ENCODE measurements at places on chromosomes 2 and 18. TPM values are rescaled to one million over a fixed set of nuclear protein-coding genes. Genes with fewer than 3 reads are reported as not detected.

CCT7 gene
- total RNA-seq = 307 TPM

LYG1 gene
- 1.9 TPM for total RNA-seq

KCNJ3 gene
- not detected for total RNA-seq

KCNG2 gene
- not detected for total RNA-seq

SAG gene
- 0.04 TPM for total RNA-seq

CNGA3 gene
- total RNA-seq = not detected

FAM110C gene
- total RNA-seq = 0.18 TPM

VAPA gene
- 124 TPM for total RNA-seq

POTEI gene
- not detected for total RNA-seq

RNASEH1 gene
- 27.4 TPM for total RNA-seq

STEAP3 gene
- 1.1 TPM for total RNA-seq

NEMP2 gene
- total RNA-seq = 14.2 TPM

DNA sequence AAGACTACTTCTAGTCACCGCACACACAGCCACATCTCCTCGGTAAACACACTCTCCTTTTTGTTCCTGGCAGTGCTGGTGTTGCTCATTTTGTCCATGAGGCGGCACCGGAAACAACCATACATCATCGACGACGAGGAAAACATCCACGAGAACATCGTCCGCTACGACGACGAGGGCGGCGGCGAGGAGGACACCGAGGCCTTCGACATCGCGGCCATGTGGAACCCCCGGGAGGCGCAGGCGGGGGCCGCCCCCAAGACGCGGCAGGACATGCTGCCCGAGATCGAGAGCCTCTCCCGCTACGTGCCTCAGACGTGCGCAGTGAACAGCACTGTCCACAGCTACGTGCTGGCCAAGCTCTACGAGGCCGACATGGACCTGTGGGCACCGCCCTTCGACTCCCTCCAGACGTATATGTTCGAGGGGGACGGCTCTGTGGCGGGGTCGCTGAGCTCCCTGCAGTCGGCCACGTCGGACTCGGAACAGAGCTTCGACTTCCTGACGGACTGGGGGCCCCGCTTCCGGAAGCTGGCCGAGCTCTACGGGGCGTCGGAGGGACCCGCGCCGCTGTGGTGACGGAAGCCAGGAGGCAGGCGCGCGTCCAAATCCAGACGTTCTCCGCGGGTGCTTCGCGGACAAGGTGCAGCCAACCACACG lies 221.0 kb downstream of the CDH20 start:
- DNase-seq = no peak

DNA sequence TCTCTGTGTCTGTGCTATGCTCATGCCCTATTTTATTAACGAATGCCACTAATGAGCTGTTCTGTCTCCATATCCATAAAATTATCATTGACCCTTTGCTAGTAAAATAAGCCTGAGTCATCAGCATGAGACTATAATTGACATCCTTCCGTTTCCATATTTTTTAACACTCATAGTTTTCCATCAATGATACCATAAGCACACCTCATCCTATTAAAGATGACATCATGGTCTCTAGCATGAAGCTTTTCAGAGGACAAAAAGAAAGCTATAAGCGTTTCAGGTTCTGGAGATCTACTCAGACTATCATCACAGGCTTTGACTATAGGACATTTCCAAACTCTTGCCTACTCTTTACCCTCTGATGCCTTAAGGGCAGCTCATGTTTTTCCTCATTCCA lies 1.2 kb upstream of the DSC2 start:
- DNase-seq = no peak

GRCh38 chr2:181715033-181715630 lies 34.8 kb upstream of the NEUROD1 start:
- peak; percentile 26 for DNase-seq

DNA sequence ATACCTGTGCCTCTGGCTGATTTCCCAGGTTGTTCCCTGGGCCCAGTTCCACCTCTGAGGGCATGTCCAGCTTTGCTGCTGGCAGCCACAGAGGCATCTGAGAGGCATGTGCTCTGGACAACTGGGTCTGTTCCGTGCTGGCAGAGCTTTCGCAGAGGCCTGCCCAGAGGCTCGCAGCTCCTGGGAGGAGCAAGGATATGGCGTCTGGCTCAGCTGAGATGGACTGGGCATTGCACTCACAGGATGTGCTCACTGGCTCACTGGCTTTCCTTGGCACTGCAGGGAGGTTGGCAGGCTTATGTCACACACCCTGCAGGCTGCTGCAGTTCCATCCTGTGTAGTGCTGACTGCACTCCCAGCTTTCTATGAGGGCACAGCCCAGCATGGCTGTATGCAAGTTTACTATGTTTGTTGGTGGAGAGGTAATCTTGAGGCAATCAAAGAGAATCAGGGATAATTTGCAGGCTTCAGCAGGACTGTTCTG lies 172.3 kb downstream of the PRKCE start:
- no peak for DNase-seq

DNA sequence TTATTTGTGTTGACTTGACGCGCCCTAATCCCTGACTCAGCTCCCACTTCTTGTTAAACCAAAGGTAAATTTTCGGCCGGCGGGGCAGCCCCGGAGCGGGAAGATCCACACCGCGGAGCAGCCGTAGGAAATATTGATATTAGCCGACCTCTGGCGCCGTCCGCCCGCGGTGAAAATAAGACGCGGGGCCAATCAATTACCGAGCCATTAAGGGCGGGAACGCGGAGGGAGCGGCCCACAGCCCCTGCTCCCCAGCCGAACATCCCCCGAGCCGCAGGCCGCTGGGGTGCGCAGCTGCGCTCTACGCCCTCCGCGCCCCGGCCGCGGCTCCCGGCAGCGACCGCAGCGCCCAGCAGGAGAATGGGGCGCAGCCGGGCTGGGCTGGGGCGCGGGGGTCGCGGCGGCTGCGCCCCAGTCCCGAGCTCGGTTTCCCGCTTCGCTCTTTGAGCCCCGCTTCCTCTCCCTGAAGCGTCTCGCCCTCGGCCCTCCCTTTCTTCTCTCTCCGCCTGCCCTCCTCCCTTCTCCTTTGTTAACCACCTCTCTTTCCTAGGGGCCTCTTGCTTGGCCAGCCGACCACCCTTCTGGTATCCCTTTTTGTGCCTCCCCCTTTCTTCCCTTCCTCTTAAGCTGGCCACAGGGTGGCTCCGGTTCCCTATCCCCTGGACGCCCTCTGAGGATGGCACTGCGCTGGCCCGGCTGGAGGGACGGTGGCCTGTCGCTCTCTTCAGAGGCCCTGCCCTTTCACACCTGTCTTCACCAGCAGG lies 40.9 kb downstream of the CELF4 start:
- no peak for DNase-seq

- DNase-seq = no peak
Measured at GRCh38 chr2:109188496-109188890, 59.5 kb downstream of the SH3RF3 start.

DNA sequence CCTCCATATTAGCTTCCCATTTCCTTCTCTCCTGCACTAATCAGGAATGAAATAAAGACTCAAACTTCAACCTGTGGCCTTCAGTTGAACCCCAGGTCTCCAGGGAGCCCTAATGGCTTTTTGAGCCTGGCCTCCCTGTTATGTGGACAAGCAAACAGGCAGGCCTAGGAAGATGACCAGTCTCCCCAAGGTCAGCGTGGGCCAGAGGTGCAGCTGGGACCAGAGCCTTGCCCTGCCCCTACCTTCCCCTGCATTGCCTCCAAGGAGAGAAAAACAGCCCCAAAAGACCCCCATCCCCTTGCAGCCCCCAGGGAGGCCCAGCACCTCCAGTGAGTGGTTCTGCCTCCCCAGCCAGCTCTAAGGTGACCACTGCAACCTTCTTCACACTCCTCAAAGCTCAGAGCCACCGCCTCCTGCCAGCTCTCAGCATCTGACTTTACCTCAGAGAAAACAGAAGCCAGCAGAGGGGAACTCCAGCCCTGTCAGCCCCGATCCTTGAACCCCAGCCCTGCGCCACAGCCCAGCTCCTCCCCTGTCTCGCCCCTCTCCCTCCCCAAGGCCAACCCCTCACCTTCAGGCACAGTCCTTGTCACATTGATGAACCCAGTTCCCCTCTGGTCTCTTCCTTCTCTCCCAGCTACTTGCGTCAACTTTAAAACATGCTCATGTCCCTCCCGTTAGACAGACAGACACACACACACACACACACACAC lies 59.5 kb upstream of the ID2 start:
- no peak for DNase-seq

GRCh38 chr2:10300997-10301940 lies 1.4 kb upstream of the HPCAL1 start:
- no peak for DNase-seq

- no peak for DNase-seq
Measured at GRCh38 chr2:204122425-204122824, 185.9 kb downstream of the ICOS start.

- DNase-seq = no peak
Measured at GRCh38 chr2:8656160-8656641, 25.7 kb upstream of the ID2 start.

GRCh38 chr2:16813593-16813992 lies 148.0 kb upstream of the CYRIA start:
- DNase-seq = no peak

- DNase-seq = no peak
Measured at GRCh38 chr2:85445316-85446295, 27.1 kb downstream of the SH2D6 start.

DNA sequence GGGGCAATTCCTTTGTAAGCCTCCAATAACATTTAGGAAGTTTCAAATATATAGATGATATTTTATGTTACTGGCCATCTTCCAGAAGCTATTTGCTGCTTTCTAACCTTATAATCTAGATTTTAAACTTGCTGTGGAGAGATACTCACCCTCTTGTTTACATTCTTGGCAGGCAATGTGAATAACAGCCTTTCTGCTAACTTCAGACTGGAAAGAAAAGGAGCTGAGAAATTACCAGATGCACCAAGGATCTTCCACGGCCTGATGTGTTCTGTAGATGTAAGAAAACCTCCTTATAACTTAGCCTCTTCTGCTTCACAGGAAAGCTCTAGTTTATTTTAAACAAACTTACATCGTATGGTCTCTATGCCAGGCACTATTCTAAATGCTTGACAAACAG lies 16.7 kb downstream of the REG1B start:
- no peak for DNase-seq

- no peak for DNase-seq
Measured at GRCh38 chr2:53867773-53868172, 8.0 kb upstream of the GPR75 start.

DNA sequence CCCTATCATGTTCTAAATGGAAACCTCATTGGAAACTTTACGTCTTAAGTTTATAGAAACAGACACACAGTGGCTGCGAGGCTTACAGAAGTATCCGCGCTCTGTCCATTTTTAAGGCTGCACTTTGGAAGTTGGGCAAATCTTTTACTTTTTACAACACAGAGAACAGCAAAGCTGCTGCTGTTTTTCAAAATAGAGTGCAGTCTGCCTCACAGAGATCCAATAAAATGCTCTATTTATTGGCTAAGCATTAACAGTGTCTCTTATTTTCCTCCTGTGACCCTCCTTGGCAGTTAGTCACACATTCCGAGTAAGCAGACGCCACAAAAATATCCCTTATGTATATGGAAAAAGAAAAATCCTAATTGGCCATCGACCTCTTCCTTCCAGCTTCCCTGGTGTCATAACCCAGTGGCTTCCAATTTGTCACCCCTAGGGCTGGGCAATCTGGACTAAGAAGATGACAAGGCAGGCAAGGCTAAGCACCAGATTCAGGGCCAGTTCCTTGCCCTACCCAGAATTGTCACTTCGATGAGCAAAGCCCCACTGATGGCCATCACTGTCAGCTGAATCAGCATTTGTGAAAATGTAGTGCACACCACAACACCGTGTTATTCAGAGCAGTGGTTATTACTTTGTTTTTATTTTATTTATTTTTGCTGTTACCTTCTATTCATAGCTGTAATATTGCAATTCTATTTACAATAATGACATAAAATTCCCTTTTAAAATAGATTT lies 47.7 kb upstream of the MEIS1 start:
- no peak for DNase-seq

GRCh38 chr2:240501531-240501991 lies 56.2 kb downstream of the ANKMY1 start:
- DNase-seq = no peak

DNA sequence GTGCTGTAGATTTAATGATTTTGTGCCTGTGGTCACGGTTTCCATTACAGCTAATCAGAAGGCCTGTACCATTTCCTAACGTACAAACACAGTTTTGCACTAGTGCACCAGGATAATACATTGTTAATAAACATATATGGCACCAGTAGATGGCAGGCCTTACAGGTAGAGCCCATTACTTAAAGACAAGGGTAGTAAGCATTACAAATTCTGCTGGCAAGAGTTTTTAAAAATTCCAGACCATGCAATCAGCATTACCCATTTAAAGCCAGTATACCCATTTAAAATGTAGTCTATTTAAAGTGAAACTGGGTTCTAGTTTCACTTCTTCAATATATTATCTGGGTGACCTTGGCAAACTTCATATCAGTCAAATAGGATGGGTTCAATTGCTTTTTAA lies 224.2 kb downstream of the NUP35 start:
- DNase-seq = no peak

DNA sequence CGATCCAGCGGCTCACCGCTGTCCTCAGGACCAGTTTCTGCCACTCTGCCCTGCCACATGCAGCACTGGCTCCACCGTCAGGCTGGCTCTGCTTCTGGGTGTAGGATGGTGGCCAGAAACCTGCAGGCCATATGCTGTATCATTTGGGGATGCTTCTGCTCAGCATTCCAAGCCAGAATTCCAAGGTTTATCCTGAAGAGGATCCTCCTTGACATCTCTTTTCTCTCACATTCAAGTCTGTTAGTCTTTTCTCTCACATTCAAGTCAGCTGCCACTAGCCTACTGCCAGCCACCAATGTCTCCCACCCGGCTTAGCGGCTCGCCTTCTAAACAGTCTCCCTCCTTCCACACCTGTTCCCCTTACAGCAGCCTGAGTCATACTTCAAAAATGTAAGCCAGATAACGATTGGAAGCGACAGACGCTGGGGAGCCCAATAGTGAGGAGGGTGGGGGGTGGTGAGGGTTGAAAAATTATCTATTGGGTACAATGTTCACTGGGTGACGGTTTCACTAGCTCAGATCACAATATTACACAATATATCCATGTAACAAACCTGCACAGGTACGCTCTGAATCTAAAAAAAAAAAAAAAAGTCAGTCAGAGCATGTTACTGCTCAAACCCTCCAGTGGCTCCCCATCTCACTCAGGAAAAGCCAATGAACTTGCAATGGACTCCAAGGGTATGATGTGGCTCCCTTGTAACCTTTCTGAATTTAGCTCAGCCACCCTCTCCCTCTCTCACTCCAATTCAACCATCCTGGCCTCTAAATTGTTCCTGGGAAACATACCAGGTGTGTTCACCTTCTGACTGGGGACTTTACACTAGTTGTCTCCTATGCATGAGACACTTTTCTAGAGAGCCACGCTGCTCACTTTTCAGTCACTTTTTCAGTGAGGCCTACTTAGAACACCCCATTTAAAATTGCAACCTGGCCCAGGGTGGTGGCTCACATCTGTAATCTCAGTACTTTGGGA lies 38.8 kb upstream of the SP3 start:
- DNase-seq = no peak

DNA sequence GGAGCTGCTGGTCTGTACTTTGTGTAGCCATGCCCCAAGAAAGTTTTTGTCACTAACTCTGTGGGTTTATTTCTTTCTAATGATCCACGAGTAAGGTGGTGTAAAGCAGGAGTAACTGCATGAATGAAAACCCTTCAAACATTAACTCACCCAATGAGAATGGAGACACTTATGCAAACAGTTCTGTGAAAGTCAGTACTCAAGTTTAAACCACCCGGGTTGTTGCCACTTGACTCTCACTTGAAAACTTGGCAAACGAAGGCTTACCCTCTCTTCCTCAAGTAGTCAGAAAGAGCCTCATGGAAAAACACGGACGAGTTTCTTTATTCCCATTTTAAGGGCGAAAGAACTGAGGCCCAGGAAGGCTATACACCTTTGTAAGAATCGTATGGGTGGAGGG lies 117.5 kb downstream of the MMADHC start:
- DNase-seq = no peak

GRCh38 chr2:133780099-133780996 lies 212.1 kb upstream of the NCKAP5 start:
- no peak for DNase-seq

Data from activated B cell treated with CpG ODN at 0.5 μM for 24 hours (primary cell).